Hepatocyte (in vitro differentiated cells): ENCODE measurements at places on chromosomes 5 and 9. TPM values are rescaled to one million over a fixed set of nuclear protein-coding genes. Genes with fewer than 3 reads are reported as not detected.
A peak's percentile ranks its signal among the peaks of the same experiment; 100 is the strongest.

GRCh38 chr5:18745988-18746615 is 1111.8 kb downstream of the TAF11L14 start:
- DNase-seq = no peak

- DNase-seq = peak; percentile 83
These were observed 4.6 kb downstream of the SIT1 start for GRCh38 chr9:35646153-35646532.

DNA sequence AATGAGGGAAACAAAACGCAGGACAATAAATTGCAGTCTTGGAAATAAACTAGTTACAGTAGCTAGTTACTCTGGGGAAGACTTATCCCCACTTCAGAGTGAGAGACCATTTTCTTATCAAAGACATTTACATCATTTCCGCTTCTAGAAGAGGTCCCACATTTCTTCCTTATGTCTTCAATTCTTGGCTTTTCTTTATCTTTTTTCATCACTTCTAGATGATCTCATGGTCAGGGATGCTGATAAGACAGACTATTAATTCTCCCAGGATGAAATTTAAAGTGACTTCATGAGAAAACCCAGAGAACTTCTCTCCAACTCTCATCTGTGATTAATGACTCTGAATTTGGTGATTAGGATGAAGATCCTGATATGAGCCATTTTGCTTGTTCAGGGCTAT is 229.1 kb downstream of the MTRR start:
- DNase-seq = no peak

- no peak for DNase-seq
These were observed 12.0 kb upstream of the NRARP start for GRCh38 chr9:137313956-137314560.

DNA sequence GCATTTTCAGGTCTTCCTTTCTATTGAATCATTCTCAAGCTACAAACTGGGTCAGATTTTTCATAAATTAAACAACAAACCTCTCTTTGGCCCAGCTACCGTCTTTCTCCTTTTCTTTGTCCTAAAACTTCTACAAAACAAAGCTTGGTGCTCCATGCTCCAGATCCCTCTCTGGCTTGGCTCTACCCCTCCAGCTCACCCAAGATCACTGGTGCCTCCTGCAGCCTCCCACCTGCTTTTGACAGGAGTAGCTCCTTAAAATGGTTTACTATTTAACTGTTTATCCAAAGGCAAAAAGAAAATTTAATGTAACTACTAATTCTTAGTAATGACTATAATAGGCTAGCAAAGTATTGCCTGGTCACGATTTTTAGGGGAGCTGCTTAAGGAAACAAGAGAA is 10.7 kb upstream of the SERINC5 start:
- no peak for DNase-seq

- DNase-seq = no peak
These were observed 38.5 kb upstream of the GZMA start for GRCh38 chr5:55063899-55064298.

DNA sequence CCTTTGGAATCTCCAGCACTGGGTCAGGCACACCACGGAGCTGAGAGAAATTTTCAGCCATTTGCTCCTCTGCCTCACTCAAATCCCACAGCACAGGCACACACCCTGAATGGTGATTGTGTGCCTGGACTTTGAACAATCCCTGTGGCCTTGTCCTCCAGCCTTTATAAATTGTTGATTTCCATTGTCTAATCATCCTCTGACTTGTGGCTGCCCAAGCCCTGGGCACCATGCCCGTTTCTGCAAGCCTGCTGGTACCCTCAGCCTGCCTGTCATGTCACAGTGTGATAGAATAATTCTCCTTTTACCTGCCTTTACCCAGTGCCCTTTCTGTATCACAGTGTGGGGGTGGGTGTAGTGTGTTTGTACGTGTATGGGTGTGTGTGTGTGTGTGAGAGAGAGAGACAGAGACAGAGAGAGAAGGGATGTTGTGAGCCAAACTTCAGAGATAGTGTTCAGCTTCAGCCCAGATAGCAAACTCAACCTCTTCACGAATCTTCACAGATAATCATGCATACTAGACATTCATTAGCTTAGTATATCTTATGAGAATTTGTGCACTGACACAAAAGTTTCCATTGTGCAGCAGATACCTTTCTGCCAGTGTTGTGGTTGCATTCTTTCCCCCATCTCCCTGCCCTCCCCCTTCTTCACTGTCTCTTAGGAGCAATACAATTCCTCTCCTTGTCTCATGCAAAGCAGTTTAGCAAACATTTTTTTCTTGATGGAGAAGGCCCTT is 27.8 kb upstream of the SLC44A1 start:
- DNase-seq = no peak

- DNase-seq = no peak
These were observed 63.6 kb downstream of the SUSD1 start for GRCh38 chr9:112111461-112111860.

GRCh38 chr9:98248737-98249474 is 6.5 kb downstream of the TBC1D2 start:
- peak; percentile 82 for DNase-seq

DNA sequence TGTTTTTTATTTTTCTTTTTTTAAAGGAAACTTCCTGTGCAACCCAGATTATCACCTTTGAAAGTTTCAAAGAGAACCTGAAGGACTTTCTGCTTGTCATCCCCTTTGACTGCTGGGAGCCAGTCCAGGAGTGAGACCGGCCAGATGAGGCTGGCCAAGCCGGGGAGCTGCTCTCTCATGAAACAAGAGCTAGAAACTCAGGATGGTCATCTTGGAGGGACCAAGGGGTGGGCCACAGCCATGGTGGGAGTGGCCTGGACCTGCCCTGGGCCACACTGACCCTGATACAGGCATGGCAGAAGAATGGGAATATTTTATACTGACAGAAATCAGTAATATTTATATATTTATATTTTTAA is 2.1 kb downstream of the CSF2 start:
- DNase-seq = no peak

DNA sequence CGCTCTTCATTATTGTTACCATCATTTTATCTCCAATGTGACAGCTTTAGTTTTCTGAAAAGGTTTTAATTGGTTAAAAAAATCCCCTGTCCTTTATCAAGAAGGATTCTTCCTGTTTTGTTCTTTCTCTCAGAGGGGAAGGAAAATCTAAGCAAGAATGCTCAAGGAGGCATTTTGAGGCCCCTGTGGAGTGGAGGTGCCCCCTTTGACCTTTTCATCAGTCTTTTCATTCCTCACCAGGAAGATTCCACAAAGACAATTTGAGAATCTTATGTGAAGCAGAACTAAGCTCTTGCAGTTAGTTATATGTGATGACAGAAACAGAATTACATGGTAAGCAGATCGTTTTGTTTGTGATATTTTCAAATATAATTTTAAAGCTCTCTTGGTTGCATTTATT is 489.6 kb downstream of the MAN2A1 start:
- no peak for DNase-seq

GRCh38 chr5:142120247-142120935 is 11.8 kb downstream of the NDFIP1 start:
- DNase-seq = no peak

GRCh38 chr5:144422018-144422727 is 251.5 kb downstream of the KCTD16 start:
- no peak for DNase-seq

GRCh38 chr5:52743529-52743928 is 44.2 kb upstream of the ITGA1 start:
- no peak for DNase-seq

DNA sequence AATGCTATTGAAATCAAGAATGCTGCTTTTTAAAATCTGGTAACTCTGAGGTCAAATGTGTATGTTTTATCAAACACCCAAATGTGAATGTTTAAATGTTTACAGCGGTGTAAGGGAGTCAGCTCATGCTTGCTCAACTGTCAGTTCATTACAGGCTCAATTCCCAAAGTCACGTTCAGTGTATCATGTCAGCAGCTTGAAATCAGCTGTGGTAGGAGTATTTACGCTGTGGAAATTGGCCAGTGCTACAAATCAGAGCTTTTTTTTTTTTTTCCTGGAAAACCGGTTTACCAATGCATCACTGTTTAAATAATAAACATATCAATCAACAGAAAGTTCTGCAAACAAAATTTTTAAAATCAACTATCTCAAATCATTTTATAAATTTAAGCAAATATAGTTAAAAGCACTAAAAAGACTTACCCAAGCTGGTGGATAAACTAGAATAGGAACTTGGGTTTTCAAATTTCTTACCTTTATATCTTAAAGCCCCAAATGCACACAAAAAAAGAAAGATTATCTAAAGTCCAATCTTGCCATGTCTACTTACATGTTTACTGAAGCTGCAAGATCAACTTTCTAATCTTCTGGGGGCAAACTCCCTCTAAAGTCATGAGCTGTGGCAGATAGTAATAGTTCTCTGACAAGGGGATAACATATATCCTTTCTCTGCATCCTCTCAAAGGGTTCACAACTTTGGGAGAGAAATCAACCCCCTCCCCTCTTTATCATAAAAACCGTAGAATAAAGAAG is 57.6 kb upstream of the GRAMD2B start:
- DNase-seq = peak; percentile 34

- no peak for DNase-seq
These were observed 112.3 kb upstream of the SMIM23 start for GRCh38 chr5:171673328-171673727.

DNA sequence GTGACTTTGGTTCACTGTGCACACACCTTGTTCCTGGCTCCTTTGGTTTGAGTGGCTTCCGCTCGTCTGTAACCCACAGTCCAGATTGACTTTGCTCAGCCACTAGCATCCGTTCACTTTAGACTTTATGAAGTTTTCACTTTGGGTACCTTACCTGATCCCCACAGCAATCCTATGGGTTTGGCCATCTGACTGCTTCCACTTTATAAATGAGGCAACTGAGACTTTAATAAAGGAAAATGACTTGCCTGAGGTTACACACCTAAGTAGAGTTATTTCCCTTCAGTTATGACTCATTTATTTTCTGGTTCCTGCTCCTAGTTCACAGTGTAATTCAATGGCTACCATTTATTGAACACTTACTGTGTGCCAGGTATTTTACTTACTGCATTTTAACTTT is 94.2 kb upstream of the SAP30L start:
- DNase-seq = no peak

DNA sequence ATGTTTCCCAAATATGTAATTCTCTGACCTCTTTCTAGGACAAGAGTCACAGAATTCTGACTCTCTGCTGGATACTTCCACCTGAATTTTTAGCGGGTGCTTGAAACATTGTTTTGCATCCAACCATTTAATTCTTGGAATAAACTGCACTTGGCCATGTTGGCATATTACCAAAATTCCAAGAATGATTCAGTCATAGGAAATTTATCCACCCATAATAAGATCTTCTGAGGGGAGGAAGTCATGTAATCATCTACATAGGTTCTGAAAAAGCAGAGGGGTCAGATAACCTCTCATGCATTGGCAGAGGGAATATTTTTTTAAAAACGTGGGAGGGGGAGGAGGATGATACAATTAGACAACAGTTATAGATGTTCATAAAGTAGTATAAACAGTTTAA is 156.9 kb downstream of the PAM start:
- DNase-seq = no peak

- DNase-seq = peak; percentile 6
These were observed 1218.7 kb downstream of the EFNA5 start for GRCh38 chr5:106451998-106452397.

GRCh38 chr9:80163889-80164288 is 592.1 kb downstream of the TLE4 start:
- no peak for DNase-seq

DNA sequence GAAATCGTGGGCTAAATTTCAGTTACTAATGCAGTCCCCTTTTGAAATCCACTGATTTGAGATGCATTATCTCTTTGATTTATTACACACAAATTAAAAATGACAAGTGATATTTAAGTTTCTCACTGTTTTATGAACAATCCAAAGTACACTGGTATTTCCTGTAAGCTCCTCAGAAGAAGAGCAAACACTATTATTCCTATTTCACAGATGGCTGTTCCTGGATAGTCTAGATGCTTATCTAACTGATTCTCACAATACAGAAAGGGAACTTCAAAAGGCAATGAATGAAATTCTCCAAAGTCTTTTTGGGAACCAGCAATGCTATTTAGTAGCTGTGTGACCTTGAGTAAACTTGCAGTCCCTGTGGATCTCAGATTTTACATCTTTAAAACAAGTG is 404.7 kb upstream of the DAB2 start:
- DNase-seq = no peak

GRCh38 chr5:56350011-56350596 is 117.0 kb upstream of the ANKRD55 start:
- DNase-seq = no peak

DNA sequence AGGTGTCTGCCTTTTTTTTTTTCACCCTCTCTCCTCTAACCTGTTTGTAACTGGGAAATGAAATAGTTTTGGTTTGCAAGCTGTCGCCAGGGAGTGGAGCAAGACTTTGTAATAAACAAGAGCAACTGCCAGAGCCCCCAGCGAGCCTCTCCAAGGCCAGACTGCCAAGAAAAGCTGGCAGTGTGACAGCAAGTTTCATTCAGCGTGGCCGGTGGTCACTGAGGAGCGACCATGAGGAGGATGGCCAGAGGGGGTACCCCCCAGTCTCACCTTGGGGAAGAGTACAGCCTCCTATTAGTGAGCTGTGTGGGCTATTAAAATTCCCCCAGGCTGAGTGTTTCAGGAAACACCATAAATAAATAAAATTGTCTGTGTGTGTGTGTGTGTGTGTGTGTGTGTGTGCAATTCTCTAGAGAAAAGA is 49.9 kb downstream of the ZFAND5 start:
- DNase-seq = peak; percentile 71

- no peak for DNase-seq
These were observed 29.2 kb upstream of the TIFAB start for GRCh38 chr5:135481387-135481786.

DNA sequence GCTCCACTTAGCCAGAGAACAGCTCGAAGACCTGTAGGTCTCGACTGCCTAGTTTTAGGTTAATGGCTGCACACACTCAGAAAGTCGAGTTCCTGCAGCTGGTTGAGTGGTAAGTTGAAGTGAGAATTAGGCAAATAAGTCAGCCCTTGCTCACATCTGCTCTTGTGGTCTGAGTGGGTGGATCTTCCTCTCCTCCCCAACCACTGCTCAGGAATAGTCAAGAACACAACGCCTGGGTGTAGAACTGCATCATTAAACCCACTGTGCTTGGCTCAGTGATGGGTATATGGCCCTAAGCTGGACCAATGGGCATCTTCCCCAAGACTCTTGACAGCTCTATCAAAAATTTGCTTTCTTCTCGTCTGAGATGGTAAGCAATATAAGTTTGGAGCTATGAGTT is 20.9 kb upstream of the ADAM19 start:
- DNase-seq = no peak

- no peak for DNase-seq
These were observed 54.3 kb downstream of the CHSY3 start for GRCh38 chr5:129958581-129958980.

The C5orf34 gene
- 1.9 and 3.3 TPM in 2 replicates for polyA plus RNA-seq

The ZFP2 gene
- polyA plus RNA-seq = 0.85 and 1.6 TPM in 2 replicates

The YTHDC2 gene
- 9.1 and 11.1 TPM in 2 replicates for polyA plus RNA-seq

The SLC6A19 gene
- polyA plus RNA-seq = 4.8 and 5.8 TPM in 2 replicates

The NXNL2 gene
- 1.0 and 2.5 TPM in 2 replicates for polyA plus RNA-seq

The FOXD4L6 gene
- not detected in 2 replicates for polyA plus RNA-seq

The SPINK6 gene
- polyA plus RNA-seq = not detected in 2 replicates

The ZNF300 gene
- polyA plus RNA-seq = 2.7 and 3.7 TPM in 2 replicates

The HTR4 gene
- 0.17 and 0.29 TPM in 2 replicates for polyA plus RNA-seq

The SDHA gene
- polyA plus RNA-seq = 140 and 159 TPM in 2 replicates

The PCDHA9 gene
- 0.57 and 0.90 TPM in 2 replicates for polyA plus RNA-seq

The ADAMTS12 gene
- polyA plus RNA-seq = 3.2 and 4.2 TPM in 2 replicates

The NRG2 gene
- 1.5 and 1.8 TPM in 2 replicates for polyA plus RNA-seq

The LRRTM2 gene
- polyA plus RNA-seq = 0.22 and 0.39 TPM in 2 replicates

The MAST4 gene
- 13.2 and 15.1 TPM in 2 replicates for polyA plus RNA-seq

The GPR151 gene
- not detected in 2 replicates for polyA plus RNA-seq

The FGF18 gene
- polyA plus RNA-seq = 6.5 and 7.2 TPM in 2 replicates

The IFNB1 gene
- not detected in 2 replicates for polyA plus RNA-seq
